Renal cortex interstitium (tissue), 15 donors: ENCODE measurements at places on chromosomes 16 and 17. TPM values are rescaled to one million over a fixed set of nuclear protein-coding genes. Genes with fewer than 3 reads are reported as not detected.

Gene SOST
- 53.5 TPM for polyA plus RNA-seq

- no peak for DNase-seq
These were observed 43.2 kb upstream of the SCNN1B start for GRCh38 chr16:23258919-23259237.

- no peak for DNase-seq
These were observed 45.1 kb upstream of the CIBAR2 start for GRCh38 chr16:85157372-85157771.

- peak; percentile 24 for DNase-seq
These were observed 62.9 kb upstream of the CPHXL start for GRCh38 chr16:75789237-75789636.

Gene C17orf78
- polyA plus RNA-seq: 0.15 TPM

Gene BHLHA9
- polyA plus RNA-seq: not detected

DNA sequence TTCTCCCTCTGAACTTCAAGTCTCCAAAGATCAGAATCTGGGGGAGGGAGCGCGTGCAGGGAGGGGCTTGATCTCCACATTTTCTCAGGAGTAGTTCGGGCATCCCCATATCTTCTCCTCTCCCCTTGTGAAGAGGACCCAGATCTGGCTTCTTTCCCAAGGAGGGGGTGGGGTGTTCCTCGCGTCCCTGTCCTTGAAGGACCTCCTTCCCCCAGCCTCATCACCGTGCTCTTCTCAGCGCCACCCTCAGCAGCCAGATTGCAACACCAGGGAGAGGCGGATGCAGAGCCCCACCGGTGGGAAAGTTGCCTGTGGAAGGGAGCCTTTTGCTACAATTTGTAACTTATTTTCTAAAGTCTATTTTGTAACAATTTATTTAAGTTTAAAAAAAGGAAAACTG lies 5.7 kb downstream of the PRSS53 start:
- DNase-seq: no peak

- no peak for DNase-seq
These were observed 101.1 kb downstream of the XYLT1 start for GRCh38 chr16:17369421-17370222.

Gene CDRT15L2
- polyA plus RNA-seq: not detected

DNA sequence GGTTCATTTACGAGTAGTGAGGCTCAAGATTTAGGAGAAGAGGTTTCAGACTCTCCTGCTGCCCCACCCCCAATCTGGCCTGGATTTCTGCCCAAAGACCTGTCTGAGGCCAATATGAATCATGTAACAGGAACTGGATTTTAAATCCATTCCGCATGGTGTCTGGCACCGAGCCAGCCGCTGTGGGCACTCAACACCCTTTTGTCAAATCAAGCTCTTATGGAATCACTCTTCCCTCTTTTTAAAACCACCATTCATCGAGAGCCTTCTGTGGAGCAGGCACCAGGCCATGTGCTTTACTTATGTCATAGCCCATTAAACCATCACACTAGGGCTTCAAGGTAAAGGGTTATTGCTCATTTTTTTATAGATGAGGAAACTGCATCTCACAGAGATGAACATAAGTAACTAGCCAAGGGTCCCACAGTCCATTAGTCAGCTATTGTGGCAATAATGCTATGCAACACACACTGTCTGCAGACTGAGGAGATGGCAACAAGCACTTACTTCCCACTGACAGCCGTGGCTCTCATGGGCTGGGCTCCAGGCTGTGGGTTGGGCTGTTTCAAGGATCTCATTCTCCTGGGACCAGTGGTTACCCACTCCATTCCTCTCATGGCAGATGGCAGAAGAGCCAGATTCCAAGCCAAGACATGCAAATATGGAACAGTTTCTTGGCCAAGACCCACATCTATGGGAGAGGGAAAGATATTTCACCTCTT lies 93.6 kb downstream of the WSCD1 start:
- no peak for DNase-seq

DNA sequence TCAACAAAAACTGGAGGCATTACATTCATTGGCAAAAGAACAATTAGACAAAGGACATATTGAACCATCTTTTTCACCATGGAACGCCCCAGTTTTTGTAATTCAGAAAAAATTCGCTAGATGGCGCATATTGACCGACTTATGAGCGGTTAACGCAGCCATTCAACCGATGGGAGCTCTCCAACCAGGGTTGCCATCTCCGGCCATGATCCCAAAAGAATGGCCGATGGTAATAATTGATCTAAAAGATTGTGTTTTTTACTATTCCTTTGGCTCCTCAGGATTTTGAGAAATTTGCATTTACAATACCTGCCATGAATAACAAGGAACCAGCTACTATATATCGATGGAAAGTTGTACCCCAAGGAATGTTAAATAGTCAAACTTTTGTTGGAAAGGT lies 21.4 kb downstream of the ALOX15B start:
- peak; percentile 70 for DNase-seq

- no peak for DNase-seq
These were observed 10.9 kb downstream of the USP22 start for GRCh38 chr17:21031756-21032396.

- DNase-seq: no peak
These were observed 1.1 kb downstream of the NSRP1 start for GRCh38 chr17:30117675-30118081.
